ENCODE measurements at places on chromosomes 7 and 10.

DNA sequence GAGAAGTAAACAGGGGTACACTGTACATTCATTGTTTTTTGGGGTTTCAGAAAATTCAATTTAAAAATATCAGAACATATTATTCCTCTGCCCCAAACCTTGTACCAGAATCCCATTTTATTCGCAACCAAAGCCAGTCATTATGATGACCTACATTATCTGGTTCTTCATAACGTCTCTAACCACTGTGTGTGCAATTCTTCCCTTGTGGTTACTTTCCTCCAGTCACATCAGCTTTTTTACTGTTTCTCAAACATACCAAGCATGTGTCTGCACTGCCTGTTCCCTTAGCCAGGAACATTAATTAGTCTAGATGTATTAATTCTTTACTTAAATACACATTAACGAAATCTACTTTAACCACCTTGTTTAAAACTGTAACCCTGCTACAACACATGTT lies 64.8 kb downstream of the THSD7A start:
- no peak for DNase-seq

DNA sequence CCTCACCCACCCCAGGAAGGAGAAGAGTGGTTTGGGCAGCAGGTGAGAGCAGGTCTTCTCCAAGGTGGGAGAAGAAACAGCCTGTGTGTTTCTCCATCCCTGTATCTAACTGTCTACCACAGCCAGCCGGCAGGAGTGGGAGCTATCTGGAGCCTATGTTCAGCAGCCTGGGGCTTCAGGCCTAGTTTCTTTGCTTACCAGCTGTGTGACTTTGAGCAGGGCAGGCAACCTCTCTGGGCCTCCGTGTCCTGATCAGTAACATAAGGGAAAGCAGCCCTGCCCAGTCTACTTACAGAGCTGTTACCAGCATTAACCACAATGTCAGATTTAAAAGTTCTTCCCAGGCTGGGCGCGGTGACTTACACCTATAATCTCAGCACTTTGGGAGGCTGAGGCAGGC lies 450.7 kb upstream of the ZMIZ1 start:
- no peak for DNase-seq

DNA sequence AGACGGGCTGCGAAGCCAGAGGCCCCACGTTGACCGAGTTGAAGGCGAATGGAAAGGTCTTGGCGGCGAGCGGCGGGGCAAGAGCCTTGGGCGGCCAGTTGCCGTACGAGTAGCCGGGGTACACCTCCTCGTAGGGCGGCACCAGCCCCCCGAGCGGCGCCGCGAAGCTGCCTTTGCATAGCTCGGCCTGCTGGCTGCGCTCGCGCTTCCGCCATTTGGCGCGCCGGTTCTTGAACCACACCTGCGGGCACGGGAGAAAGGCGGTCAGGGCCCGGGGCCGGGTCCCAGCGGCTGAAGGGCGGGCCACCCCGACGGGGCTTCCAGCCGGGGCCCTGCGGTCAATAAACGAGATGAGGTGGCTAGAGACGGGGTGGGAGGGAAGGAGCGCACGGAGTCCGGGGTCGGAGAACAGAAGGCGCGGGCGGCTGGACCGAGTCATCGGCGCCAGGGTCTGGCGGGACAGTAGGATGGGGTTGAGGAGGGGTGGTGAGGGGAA lies 4.8 kb downstream of the ELOVL3 start:
- no peak for DNase-seq

GRCh38 chr7:142581341-142581740 lies 167.9 kb upstream of the PRSS1 start:
- DNase-seq = no peak

DNA sequence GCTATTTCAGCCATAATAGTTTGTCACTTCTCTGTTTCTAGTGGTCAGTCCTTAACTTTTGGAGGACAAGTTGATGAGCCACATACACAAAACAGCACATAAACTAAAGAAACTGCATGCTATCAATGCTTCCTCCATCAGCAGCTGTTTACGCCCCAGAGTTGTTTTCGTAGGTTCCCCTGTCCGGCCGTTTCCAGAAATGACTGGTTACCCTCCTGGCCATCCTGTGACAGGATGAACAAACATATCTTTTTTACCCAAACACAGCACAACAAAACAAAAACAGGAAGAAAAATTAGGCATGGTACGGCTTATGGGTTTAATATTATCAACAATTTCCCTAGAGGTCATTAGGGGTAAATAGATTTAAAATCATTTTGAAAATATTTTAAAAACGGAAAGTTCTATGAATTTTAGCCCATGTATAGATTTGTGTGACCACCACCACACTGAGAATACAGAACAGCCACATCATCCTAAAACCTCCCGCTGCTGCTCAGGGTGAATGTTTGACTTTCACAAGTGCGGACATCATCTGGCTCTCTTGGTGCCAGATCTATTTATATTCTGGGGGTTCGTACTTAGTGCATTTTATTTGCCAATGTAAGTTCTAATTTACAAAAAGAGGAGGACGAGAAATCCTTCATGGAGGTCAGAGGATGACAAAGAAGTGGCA lies 74.8 kb downstream of the HIPK2 start:
- DNase-seq = no peak

DNA sequence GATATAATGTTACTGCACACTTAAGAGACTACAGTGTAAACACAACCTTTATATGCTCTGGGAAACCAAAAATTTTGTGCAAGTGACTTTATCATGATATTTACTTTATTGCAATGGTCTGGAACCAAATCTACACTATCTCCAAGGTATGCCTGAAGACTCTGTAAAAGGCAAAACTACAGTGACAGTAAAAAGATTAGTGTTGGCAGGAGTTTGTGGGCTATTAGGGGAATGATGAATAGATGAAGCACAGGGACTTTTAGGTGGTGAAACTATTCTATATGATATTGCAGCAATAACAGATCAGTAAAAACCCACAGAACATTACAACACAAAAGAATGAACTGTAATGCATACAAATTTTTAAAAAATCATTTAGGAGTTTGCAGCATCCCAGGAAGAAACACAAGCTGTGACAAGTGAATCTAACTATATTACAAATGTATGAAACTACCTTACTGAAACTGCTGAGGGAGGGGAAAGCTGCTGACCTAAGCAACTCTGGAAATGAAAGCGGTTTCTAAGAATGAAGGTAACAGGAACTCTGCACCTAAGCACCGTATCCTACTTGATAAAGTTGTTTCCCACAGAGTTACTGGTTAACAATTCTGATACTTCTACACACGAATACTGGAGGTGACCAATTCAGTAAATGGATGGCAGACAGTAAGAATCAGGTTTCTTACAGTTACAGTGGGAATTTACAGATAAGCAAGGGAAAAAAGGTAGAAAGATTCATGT lies 82.6 kb downstream of the ATE1 start:
- no peak for DNase-seq

GRCh38 chr7:92226981-92227380 lies 18.7 kb downstream of the KRIT1 start:
- DNase-seq = no peak

- no peak for DNase-seq
Measured at GRCh38 chr7:16271990-16272665, 149.2 kb downstream of the CRPPA start.

- peak; percentile 49 for DNase-seq
Measured at GRCh38 chr7:76364198-76364584, 5.4 kb upstream of the YWHAG start.

DNA sequence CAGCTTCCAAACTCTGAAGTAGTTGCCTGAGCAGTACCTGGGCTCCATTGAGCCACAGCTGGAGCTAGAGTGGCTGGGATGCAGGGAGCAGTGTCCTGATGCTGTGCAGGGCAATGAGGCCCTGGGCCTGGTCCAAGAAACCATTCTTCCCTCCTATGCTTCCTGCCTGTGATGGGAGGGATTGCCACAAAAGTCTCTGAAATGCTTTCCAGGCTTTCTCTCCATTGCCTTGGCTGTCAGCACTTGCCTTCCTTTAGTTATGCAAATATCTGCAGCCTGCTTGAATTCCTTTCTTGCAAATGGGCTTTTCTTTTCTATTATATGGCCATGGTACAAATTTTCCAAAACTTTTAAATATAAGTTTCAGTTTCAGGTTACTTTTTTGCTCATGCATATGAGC lies 972.2 kb upstream of the MBL2 start:
- no peak for DNase-seq

DNA sequence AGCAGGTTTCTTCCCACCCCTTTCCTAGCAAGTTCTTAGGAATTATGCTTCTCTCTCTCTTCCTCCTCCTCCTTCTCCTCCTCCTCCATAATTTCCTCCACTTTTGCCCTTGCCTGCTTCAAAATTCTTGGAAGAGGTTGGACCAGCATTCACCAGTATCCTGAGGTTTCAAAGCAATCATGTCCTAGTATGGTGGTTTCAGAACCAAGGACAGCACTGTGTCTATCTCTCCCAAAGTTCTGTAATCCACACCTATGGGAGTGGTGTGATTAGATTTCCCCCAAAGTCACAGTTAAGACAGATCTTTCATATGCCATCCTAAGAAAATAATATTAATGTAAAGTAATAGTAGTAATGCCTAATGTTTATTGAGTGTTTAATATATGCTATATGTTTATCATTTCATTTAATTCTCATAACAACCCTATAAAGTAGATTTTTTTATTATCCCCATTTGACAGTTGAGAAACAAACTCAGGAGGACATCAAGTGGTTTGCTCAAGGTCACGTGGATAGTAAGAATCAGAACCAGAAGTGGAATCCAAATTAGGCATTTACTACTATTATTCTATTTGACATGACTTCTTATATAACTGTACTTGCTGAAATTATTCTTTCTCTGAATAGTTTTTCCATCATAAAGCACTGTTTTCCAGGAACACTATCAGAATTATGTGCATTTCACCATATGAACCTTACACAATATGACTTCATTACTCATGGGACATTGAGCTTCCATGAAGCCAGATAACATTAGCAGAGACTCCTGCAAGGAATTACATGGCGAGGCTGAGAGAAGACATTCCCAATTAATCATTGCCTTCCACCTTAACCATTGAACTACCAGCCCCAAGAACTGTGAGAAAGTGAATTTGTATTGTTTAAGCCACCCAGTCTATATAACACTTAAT lies 91.4 kb downstream of the IPMK start:
- DNase-seq = no peak

- no peak for DNase-seq
Measured at GRCh38 chr10:11414314-11415038, 197.0 kb downstream of the USP6NL start.

DNA sequence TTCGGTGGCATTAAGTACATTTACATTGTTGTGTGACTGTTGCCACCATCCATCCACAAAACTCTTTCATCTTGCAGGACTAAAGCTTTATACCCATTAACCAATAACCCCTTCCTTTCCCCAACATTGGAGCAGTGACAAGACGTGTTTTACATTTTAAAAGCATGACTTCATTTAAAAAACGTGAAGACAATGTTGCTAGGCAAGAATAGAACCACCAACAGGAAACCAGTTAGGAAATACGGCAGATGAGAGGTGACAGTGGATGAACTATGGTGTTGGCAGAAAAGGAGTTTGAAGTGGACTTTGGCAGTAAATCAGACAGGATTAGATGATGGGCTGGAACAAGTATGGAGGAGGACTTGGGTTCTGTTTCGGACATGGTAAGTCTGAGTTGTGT lies 17.0 kb downstream of the TMEM236 start:
- no peak for DNase-seq

GRCh38 chr7:117127585-117128168 lies 174.4 kb downstream of the ST7 start:
- DNase-seq = no peak

GRCh38 chr7:45421806-45422205 lies 152.4 kb upstream of the ADCY1 start:
- no peak for DNase-seq

GRCh38 chr10:84589526-84590205 lies 261.3 kb downstream of the CCSER2 start:
- no peak for DNase-seq

GRCh38 chr10:110241841-110242240 lies 34.4 kb downstream of the MXI1 start:
- DNase-seq = no peak

DNA sequence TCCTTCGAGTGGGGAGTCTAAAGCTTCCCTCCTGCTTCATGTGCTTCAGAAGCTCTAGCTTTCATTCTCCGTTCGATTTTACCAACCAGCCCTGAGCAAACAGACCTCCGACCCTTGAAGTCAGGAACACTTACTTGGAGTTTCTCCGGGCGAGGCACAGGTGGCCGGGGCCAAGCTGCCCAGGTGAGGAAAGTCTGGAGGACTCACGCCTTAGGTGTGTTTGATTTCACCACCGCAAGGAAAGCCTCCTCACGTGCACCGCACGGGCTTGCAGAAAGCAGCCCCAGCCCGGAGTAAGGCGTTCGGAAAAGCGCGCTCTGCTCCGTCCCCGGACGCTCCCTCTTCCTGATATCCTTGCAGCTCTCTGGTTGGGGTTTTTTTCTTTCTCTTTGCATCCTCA lies 30.1 kb upstream of the CNPY1 start:
- DNase-seq = no peak

GRCh38 chr7:26910221-26910620 lies 45.8 kb upstream of the SKAP2 start:
- DNase-seq = peak; percentile 40

DNA sequence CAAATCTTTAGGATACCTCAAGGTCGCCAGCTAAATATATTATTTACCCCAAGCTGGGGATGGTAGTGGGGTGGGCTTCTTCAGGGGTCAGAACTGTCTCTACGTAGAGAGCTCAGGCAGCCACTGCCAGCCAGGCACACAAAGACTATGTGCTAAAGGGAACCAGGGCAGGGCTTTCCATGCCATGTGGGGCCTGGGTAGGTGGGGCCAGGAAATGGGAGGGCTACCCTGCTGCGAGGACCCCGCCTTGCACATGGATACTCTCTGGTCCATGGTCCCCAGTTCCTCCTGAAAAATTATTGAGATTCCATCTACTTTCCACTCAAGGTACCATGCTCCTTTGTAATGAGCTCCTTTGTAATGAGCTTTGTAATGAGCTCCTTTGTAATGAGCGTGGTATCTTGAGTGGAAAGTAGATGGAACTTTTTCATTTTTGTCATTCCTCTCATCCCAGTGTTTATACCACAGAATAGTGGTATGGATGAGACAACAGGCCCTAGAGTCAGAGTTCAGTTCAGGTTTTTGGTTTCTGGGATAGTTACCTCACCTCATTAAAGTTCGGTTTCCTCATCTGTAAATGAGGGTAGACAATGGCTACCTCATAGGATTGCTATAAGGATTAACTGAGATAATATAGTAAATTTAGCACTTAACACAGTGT lies 5.8 kb downstream of the SYNPO2L start:
- no peak for DNase-seq

DNA sequence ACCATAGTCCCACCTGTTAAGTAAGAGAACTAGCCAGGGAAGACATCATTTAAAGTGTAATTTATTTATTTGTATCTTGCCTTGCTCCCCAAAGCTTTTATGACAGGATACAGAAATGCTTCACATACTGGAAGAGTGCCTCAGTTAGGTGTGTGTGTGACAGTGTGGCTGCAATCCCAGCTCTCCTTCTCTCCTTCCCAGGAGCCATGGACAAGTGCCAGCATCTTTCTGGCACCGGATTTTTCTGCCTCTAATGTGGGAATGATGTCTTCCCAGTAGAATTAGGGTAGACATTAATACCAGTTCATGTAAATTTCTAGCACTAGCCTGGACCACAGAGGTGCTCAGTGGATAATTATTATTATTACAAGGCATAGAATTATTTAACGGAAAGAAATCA lies 30.3 kb upstream of the ATXN7L1 start:
- peak; percentile 34 for DNase-seq

GRCh38 chr7:136566491-136566890 lies 302.0 kb upstream of the CHRM2 start:
- no peak for DNase-seq

- no peak for DNase-seq
Measured at GRCh38 chr7:81685270-81685868, 84.5 kb downstream of the HGF start.

Data from GM04504 (cell line).